ENCODE measurements at places on chromosomes 11 and 22.
A peak's percentile ranks its signal among the peaks of the same experiment; 100 is the strongest.

- no peak for DNase-seq
Observed at GRCh38 chr22:29199702-29200400, 5.8 kb upstream of the EMID1 start.

- DNase-seq: no peak
Observed at GRCh38 chr11:111941963-111942362, 4.8 kb downstream of the DIXDC1 start.

- DNase-seq: no peak
Observed at GRCh38 chr22:28012832-28013460, 93.9 kb upstream of the PITPNB start.

- DNase-seq: no peak
Observed at GRCh38 chr22:39132871-39133524, 19.5 kb downstream of the CBX7 start.

DNA sequence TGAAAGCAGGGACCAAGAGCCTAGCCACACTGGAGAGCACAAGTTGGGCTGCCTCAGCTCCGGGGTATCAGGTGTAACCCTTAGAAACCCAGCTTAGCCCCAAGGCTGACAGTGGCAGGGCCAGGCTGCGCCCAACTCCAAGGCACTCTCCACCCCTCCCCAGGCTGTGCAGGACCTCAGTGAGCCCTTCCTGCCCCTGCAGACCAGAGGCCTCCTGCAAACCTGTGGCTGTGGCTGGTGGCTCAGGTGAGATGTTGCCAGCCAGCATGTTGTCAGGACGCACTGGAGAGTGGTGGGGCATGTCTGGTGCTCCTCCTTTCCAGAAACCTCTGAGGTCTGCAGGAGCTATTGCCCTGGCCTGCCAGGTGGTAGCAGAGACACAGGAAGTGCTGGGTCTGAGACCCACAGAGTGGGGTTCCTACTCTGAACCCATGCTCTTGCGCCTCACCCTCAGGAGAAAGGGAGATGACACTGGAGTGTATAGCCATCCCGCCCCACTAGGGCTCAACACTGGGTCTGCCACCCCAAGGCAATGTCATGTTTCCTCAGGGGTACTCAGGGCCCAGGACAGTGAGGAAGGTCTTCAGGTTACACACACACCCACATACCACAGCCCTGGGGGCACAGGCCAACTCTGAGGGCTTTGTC lies 2.4 kb upstream of the SCARF2 start:
- DNase-seq: no peak

DNA sequence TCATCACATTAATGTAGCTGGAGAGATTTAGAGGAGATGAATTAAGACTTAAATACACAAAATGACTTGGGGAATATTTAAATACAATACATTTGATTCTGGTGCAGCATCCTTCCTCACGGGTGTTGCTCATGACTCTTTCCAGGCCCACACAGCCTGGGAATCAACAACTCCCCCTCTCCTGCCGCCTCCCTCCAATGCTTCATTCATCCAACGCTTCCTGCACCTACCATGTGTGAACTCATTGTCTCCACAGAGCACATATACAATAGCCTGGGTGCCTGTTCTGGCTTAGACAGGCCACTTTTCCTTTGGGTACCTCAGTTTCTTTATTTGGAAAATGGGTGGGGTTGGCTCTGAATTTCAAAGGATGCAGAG lies 476.9 kb upstream of the CADM1 start:
- DNase-seq: no peak

GRCh38 chr11:106585061-106585460 lies 433.2 kb downstream of the GUCY1A2 start:
- DNase-seq: no peak

DNA sequence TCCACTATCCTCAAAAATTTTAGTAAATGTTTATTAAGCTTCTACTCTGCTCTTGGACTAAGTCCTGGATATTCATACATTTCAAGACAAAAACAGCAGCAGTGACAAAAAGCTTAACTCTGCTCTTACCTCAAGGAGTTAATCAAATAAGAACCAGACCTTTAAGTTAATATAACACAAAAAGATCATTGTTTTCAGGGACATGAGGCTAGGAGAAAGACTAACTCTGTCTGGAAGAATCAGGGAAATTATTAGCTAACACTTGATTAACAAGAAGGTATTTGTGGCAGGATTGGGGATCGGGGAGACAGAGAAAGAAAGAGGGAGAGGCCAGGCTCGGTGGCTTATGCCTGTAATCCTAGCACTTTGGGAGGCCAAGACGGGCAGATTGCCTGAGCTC lies 74.4 kb downstream of the PPP2R1B start:
- no peak for DNase-seq

- no peak for DNase-seq
Observed at GRCh38 chr11:120698918-120699317, 187.4 kb downstream of the GRIK4 start.

DNA sequence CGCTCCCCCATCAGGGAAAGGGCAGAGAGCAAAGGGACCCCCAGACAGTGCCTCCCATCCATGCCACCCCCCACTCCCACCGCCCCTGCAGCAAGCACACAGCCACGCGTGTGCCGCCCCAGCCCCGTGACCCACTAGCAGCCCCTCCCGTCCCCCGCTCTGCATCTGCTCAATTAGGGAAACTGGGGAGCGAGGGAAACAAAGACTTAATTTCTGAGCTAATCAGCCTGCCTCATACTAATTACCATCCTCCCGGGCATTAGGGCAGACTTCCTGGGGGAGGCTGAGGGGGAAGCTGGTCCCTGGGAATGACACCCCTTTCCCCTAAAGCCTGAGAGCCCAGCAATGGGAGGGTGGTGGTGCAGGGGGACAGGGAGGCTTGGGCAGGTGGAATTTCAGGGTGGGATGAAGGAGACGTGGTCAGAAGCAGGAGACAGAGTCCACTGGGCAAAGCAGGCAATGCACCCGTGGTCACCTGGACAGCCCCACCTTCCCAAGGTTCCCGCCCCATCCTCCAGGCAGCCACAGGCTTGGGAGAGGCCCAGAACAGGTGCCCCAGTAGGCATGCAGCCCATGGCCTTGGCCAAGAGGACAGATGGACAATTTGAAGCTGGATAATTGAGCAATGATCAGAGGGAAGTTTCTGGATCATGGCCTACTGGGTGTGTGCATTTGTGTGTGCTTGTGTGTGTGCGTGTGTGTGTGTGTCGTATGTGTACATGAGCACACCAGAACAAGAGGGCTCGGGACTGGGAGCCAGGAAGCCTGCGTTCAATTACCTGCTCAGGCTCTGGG lies 20.6 kb downstream of the ELFN2 start:
- no peak for DNase-seq

DNA sequence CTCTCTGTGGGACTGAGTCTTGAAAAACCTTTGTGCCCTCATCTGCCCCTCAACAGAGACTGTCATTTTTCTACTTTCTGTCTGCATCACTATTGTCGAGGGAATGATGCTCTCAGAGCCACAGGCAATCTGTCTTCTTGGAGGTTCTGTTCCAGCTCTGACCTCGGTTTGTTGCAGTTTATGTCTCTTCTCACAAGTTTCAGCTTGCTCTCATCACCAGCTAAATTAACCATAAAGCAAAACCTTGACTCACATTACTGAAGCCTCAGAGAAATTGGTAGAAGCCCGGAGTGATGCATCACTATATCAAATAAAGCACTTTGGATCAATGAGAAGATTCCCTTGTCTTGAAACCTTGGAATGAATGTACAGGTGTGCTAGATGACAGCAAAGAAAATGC lies 60.6 kb upstream of the BLID start:
- DNase-seq: no peak

- no peak for DNase-seq
Observed at GRCh38 chr11:70315716-70316115, 45.2 kb downstream of the PPFIA1 start.

DNA sequence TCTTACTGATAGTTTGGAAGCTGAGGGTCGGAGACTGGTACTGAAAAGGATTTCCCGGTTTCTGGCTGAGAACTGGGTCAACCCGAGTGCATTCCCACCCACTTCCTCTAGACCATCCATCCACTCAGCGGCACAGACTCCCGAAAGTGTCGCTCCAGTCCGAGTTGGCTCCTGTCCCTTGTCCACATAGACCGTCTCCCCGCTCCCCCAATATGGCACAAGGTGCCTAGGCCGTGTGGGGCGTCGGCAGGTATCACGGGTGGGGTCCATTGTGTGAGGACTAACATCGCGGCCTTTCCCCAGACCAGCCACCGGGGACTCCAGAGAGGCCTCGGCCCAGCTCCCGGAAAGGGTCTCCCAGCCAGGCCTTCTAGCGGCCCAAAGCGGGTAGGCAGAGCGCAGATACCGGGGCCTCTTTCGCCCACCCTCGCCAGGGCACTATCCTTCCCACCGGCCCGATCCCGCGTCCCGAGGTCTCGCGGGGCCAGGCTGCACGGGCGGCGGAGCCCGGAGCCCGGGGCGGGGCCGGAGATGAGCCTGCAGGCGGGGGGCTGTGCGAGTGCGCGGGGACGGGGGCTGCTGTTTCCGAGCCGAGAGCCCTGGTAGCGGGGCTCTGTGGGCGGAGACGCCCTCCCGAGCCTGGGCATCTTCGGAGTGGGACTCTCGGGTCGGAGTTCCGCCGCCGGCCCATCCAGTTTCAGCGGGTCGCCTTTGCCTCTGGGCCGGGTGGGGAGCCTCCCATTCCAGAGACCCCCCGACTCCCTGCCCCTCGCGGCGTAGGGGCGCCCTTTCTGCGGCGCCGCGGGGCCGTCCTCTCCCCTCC lies 21.1 kb downstream of the SERPINH1 start:
- peak; percentile 46 for DNase-seq

- DNase-seq: no peak
Observed at GRCh38 chr11:73461335-73461840, 85.2 kb downstream of the RELT start.

DNA sequence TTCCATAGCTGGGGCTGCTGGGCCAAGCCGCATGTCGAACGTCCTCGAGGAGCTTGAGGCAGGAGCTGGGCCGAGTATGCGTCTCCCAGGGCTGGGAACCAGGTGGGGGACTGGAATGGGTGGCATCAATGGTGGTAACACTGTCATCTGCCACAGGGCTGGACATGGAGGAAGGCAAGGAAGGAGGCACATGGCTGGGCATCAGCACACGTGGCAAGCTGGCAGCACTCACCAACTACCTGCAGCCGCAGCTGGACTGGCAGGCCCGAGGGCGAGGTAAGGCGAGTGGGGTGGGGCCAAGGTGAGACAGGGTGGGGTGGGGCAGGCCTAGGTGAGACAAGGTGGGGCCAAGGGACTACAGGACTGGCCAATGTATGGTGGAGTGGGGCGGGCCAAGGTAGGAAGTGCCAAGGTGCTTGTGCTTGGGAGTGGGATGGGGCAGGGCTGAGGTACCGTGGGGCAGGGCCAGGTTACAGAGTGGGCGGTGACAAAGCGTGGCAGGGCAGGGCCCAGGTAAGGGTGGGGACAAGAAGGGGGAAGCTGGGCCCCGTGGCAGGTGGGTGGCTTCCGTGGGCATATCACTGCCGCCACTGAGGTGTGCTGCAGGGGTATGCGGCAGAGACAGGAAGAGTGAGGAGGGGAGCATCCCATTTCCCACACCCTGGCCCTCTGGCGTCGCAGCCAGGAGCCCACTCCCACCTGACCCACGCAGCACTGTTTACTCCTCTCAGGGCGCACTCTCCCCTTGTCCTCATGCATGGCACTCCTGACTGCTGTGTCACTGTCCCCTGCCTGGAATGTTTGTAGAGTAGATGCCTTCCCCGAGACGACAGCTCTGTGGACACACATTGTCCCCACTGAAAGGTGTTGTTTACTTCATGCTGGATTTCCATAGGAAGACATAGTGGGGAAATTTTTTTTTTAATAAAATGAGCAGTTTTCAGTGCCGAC lies 27.5 kb upstream of the DGCR8 start:
- no peak for DNase-seq

- no peak for DNase-seq
Observed at GRCh38 chr11:82899186-82899820, 927 bp downstream of the PRCP start.

DNA sequence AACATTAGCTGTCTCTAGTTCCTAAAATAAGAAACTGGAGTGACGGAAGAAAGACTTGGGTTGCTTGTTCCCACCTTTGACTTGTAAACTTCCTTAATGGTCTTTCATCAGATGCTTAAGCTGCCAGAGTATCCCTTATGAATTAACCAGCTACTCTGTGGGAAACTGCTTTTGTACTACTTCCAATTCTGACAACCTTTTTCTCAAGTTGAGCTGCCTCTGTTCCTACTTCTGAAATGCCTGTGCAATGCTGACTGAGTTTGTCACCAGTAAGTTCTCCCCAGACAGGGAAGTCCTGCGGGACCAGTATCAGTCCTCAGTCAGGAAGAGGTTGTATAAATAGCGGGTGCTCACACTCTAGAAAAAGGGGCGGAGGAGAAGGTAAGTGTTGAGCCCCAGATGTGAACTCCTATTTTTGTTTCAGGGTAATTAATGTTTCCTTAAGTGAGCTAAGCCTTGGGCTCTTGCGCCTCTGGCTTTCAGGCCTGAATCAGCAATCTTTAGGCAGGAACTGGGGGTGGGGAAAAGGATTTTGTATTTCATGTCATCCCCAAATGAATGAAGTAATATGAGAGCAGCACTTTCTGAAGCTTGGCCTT lies 67.2 kb downstream of the CECR2 start:
- no peak for DNase-seq

GRCh38 chr11:93000511-93001476 lies 31.3 kb downstream of the MTNR1B start:
- no peak for DNase-seq

GRCh38 chr11:71338801-71339395 lies 86.5 kb upstream of the SHANK2 start:
- DNase-seq: no peak

- DNase-seq: no peak
Observed at GRCh38 chr11:118102721-118103261, 16.0 kb upstream of the SMIM35 start.

DNA sequence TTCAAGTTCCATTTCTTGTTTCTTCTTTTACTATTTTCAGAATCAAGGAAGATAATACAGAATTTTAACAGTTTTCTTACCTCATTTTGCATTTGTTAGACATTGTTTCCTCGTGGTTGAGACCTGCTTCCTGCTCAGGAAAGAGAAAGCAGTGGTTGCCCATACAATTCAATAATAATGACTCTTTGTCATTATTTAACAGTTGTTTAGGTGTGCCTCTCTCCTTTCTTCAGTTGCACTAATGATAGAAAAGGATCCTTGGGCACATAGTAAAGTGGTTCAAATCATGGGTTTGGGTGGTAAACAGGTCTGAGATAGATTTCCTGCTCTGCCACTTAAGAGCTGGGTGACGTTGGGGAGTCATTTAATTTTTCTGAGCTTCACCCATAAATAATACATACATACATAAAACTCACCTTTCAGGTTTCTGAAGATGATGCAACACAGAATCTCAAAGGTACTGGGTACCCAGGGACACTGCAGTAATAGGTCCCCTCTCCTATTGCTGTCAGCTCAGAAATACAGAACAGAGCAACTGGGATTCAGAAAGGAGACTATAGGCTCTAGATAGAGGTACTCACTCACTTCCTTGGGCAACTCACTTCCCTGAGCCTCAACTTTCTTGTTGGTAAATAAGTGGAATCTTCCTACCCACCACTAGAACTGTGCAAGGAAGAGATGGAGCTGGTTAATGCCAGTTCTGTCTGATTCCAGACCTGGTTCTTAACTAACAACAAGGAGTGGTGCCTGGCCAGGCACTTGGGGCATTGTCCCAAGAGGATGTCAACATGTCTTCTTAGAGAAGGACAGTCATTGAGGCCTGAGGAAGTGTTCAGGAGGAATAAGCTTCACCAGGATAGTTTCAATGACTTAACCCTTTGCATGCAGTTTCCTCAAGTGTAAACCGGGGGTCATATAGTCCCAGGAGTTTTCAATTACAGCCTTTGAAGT lies 34.9 kb downstream of the CD44 start:
- no peak for DNase-seq

- no peak for DNase-seq
Observed at GRCh38 chr11:2999464-2999998, 7.4 kb upstream of the NAP1L4 start.

Data from activated T-helper 9 cell treated with anti-CD3 and anti-CD28 coated beads, Interleukin-2, amount 50 U/mL, for 16 hours (primary cell).